ENCODE measurements at places on chromosomes 11 and 22.

GRCh38 chr11:69861901-69862300, 42.7 kb upstream of the FGF3 start:
- no peak for DNase-seq

GRCh38 chr11:100467821-100468508, 219.1 kb upstream of the ARHGAP42 start:
- no peak for DNase-seq

GRCh38 chr11:30488304-30488998, 97.7 kb downstream of the MPPED2 start:
- peak; percentile 75 for DNase-seq

DNA sequence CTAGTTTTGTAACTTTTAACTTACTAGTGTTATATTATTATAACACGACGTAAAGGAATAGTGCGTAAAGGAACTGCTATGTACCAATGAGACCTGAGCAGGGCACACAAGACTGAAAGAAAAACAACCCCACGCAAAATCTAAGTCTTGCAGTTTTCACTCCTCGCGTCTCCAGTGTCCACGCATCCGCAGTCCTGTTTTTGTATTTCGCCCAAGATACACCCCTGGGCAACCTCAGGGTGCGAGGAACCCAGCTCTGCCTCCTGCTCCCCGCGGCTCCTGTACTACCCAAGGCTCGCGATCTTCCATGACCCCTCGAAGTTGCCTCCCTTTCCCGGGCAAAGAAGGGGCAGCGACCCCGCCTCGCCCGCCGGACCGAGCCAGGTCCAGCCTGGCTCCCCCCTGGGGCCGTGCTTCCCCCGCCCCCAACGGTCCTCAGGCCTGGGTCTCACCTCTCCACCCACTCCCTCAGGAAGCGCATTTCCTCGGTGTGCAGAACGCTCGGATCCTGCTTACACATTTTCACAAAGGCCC, 393 bp downstream of the ST13 start:
- DNase-seq, result no peak

DNA sequence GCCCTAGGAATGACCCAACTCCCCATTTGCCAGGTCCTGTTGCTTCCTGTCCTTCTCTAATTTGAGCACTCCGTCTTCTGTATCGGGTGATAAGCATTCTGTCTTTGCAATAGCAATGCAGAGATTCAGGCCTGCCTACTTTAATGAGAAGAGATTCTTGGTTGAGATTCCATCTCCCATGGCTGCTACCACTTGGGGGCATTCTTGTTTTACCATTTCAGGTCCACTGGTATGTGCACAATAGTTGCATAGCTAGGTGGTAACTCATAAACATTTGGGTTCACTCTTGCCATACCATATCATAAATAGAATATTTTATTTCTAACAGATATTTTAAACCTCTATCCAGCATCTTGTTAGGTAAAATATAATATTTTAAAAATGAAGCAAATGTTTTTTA, 34.4 kb upstream of the CALCB start:
- no peak for DNase-seq

GRCh38 chr11:74927496-74927895, 21.4 kb downstream of the XRRA1 start:
- DNase-seq, result no peak

- no peak for DNase-seq
These were observed 10.3 kb downstream of the MRPL21 start for GRCh38 chr11:68893282-68893681.

DNA sequence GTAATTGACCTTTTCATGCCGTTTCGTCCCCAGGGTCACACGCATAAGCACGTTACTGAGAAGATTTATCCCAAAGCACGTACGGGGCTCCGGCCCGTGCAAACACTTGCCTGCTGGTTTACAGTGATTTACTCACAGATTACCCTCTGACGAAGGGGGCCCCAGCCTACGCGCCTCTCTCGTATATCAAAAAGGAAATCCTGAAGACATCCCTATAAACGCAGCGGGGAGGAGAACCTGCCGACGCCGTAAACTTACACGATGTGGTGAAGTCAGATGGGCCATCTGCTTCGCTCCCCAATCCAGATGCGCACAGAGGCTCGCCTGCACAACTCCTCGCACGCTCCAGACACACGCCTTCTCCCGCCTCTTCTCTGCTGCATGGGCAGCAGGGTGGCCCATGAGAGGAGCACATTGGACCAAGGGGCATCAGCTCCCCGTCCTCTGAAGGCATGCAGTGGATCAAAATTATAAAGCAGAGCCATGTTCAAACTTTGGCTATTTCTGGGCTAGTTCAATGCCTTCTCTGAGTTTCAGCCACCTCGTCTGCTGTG, 123.6 kb downstream of the MN1 start:
- no peak for DNase-seq

DNA sequence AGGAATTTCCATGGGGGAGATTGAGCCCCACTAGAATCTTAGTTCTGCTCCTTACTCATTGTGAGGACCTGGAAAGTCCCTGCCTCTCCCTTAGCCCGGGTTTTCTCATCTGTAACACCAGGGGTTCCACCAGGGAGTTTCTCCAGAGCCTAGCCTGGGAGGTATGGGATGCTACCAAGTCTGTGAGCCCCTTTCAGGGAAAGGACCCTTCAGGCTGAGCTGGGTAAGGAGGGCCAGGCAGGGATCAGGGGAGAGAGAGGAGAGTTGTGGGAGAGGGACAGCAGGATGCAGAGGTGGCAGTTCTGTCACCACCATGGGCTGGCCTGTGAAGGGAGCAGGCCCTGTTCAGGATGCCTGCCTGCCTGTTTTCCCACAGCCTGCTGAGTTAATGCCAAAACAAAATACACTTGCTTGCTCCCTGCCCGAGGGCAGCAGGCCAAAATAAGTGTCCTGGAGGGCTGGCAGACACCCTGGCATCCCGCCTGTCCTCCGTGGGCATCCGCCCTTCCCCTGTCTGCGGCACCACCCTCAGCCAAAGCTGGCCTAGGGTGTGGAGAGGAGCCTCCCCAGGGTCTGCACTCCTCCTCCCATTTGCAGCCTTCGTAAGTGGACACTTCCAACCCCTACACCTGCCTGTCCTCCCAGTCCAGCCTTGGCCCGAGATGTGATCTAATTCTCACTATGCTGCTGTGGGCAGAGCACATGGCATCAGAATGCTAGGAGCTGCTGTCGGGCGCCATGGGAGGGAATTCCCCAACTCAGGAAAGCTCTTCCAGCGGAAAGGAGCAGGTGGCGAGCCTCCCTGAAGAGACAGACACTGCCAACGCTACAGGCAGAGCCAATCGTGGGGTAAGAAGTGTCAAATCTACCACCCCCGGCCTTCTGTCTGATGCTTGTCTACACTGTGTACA, 5.9 kb upstream of the FCHSD2 start:
- DNase-seq, result no peak

GRCh38 chr22:44098021-44098739, 74.1 kb downstream of the PARVB start:
- DNase-seq, result no peak

GRCh38 chr11:61999141-61999975, 31.9 kb upstream of the FTH1 start:
- DNase-seq, result no peak

DNA sequence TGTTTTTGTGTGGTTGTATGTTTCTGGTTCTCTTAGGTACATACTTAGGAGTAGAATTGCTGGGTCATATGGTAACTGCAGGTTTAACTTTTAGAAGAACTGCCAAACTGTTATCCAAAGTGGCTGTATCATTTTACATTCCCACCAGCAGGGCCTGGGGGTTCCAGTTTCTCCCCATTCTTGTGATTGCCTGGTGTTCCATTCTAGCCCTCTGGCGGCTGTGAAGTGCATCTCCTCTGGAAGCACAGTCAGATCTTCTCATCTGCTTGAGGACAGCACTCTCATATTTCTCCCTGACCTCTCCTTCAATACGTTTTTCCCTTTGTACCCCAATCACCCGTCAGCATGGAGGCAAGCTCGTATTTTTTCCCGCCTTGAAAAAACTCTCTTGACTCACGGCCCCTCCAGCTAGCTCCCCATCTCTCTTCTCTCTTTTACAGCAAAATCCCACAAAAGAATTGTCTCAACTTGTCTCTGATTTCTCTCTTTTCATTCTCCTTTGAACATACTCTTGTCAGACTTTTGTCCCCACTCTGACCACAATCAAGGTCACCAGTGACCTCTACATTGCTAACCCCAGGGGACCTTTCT, 56.8 kb upstream of the THY1 start:
- DNase-seq, result no peak

- no peak for DNase-seq
These were observed 127.4 kb downstream of the LARGE1 start for GRCh38 chr22:33792832-33793231.

- no peak for DNase-seq
These were observed 512.3 kb upstream of the RAG2 start for GRCh38 chr11:37110385-37110784.

DNA sequence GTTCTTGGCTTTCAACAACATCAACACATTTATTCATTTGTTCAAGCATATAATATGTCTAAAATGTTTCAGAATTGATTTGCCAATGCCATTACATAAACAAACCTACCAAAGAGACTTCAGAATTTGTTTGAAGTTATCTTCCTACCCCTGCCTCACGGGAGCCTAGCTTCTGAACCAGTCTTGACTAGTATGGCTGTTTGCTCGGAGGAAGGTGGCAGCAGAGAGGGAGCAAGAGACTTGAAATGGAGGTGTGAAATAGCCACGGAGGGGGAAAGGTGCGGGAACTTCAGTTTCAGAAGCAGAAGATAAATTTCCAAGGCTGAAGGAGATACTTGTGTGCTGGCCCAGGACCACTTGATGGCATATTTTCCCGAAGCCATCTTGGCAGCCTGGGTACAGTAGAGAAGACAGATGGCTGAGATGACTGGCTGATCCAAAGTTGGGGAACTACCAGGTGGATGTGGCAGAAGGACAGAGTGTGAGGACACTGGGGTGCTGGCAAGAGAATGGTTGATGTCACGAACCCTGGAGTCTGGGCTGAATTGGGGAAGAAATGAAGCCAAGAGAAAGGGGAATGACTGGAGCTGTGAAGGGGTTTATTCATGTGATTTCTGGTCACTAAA, 14.0 kb upstream of the MTCH2 start:
- DNase-seq, result no peak

DNA sequence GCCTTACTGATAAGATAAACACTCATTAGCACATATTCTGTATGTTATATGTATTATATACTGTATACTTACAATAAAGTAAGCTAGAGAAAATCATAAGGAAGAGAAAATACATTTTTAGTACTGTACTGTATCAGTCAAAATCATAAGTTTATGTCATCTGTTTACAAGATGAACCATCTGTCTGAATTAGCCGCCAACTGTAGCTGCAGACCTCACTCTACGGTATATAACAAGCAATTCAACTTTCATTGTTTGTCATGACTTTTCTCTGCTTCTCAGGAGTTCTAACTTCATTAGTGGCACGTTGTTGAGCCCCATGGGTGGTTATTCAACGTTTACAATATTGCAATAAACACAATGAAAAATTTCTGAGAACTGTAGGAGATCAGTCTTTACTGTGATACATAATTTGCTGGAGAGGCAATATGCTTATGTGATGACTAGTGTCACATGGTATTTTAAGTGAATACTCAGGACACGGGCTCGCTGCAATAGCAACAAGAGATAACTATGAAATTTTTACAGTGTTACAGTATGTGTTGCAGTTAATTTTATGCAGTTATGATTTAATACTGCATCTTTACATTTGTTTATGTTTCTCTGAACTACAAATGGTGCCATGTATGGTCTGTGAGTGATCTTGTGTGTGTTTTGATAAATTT, 132.2 kb upstream of the CTSC start:
- no peak for DNase-seq

- no peak for DNase-seq
These were observed 19.1 kb upstream of the APLNR start for GRCh38 chr11:57256119-57256518.

GRCh38 chr11:2992997-2993325, 832 bp upstream of the NAP1L4 start:
- no peak for DNase-seq

GRCh38 chr22:29457730-29458129, 19.3 kb downstream of the RFPL1 start:
- peak; percentile 28 for DNase-seq

GRCh38 chr11:119419834-119420492, 3.0 kb downstream of the THY1 start:
- no peak for DNase-seq

DNA sequence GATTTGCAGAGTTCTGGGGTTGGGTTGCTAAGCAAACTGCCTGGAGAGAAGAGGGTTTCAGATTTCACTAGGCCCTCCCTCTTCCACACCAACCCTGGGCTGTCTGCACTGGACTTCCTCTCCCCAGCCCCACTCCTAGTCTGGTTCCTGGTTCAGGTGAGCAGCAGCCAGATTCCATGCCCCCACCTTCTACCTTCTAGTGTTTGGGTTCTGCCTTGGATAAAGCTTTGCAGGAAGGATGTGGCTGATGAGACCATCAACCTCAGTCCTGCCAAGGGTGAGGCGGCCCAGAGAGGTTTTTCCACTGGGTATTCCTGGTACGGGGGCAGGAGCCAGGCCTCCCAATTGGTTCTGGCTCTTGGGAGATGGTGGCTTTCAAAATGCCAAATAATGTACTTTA, 68.3 kb downstream of the BCR start:
- DNase-seq, result no peak

GRCh38 chr22:39664485-39665200, 94.1 kb downstream of the CACNA1I start:
- no peak for DNase-seq

DNA sequence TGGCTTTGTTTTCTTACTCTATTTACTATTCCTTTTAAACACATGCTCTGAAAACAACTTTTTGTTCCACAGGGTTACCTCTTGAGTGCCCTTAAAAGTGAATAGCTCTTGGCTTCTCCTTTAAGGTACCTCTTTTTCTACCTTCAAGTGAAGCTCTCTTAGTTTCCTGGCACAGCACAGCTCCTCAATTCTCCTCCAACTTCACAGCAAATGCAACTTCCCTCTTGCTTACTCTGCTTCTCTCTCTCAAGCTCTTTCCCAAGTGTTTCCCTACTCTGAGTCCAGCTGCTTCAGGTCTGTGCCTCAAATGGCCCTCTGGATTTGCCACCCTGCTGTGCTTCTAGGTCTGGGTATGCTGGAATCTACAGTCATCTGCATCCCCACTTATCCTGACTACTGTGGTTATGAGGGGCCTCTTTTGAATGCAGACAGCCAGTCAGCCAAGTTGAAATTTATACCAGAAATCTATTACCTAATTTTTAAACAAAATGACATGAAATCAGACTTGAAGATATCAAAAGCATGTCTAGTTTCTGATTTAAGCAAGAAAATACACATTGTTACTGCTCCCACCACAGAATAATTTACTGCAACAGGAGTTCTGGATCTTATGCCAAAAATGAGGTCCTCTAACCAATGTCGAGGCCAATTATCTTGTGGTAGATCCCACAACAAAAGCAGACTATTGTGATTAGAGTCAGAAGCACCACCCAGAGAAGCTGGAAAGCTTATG, 371.1 kb downstream of the SOX6 start:
- no peak for DNase-seq

GRCh38 chr11:64100360-64100759, 64.6 kb downstream of the FLRT1 start:
- DNase-seq, result peak; percentile 27
